Activated T-cell treated with anti-CD3 and anti-CD28 coated beads, Interleukin-2, amount 50 U/mL, for 4 hours (primary cell): ENCODE measurements at places on chromosomes 2 and 18. TPM values are rescaled to one million over a fixed set of nuclear protein-coding genes. Genes with fewer than 3 reads are reported as not detected.

- no peak for DNase-seq
Measured at GRCh38 chr2:24508878-24509277, 17.8 kb downstream of the NCOA1 start.

GRCh38 chr2:79715338-79715737, 202.5 kb downstream of the CTNNA2 start:
- no peak for DNase-seq

- no peak for DNase-seq
Measured at GRCh38 chr18:1653873-1654272, 749.2 kb downstream of the ADCYAP1 start.

DNA sequence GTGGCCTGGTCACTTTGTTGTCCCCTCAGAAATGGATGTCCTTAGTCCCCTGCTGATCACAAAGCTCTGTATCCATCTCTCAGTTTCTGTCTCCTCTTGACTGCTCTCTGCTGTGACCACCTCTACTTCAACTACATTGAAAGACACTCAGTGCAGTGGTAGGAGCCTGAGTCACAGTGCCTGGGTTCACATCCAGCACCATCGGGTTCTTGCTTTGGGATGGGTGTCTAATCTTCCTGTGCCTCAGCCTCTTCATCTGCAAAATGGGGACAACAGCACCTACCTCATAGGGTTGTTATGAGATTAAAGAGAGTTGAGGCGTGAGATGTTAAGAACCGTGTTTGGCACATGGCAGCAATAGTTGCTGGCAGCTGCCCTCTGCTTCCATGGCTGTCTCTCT, 30.6 kb downstream of the YPEL5 start:
- DNase-seq, result no peak

DNA sequence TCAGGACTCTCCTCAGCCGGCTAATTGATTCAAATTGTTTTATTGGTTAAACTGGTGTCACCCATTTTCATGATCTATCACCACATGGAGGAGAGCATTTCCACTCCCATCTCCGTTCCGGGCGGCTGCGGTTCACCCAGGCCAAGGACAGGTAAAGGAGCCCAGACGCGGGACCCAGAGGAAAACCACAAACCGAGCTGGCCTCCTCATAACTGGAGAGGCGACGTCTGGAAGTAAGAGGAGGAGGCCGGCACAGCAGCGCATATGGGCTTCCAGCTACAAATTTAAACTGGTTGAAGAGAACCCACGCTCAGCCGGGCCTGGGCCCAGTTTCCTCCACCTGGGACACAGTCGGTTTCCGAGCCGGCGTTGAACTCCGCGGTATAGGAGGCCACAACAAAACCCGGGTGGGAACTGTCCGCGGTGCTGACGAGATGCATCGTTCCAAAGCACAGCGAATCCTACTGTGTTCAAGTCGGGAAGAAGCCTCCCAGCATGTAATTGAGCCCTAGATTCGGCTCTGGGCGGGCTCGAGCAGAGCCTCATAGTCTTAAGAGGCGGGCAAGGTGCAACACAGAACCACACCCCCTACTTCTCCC, 3.0 kb upstream of the SKOR2 start:
- no peak for DNase-seq

- no peak for DNase-seq
Measured at GRCh38 chr18:21701621-21702020, 3.0 kb downstream of the ABHD3 start.

- no peak for DNase-seq
Measured at GRCh38 chr18:76490033-76490432, 5.0 kb downstream of the ZNF516 start.

DNA sequence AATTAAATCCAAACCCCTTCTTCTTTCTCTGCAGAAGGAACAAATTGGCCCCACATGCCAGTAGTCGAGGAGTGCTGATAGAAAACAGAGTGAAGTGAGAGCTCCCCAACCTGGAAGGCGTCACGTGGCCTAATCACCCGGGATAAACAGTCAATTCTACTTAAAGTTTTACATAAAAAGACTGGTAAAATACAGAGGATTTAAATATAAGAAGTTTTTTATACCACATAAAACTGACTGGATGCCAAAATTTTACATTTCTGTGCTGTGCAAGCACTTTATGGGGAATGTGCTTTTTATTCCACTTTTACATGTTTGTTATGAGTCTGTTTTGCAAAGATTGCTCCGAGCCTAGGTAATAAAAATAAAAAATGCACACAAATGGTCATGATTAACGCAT, 1586.8 kb upstream of the ACVR2A start:
- no peak for DNase-seq

DNA sequence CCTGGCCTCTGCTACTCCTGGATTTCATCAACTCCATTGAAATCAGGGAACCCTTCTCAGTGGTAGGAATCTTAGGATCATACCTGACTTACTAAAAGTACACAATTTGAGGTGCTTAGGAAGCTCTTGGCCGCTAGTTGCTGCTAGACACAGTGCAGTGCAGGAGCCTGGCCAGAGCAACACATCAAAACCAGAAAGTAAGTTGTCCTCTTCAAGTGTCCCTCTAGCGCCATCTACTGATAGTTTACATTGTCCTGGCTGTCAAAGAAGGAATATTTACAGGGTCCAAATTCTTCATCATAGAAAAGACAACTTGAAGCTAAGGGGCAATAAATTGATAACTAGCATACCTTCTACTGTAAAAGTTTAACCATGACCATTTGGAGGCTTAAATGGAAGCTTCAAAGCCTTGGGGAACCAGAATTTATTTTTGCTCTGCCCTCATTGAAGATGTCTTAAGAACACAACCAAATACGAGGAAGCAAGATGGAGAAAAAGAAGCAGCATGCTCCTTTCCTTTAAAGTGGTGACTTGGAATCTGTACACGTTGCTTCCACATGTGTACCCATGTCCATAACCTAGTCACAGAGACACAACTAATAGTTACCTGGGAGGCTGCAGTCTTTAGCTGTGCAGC, 889.1 kb upstream of the GCFC2 start:
- DNase-seq, result no peak

GRCh38 chr2:186653511-186653910, 40.3 kb upstream of the FAM171B start:
- no peak for DNase-seq

DNA sequence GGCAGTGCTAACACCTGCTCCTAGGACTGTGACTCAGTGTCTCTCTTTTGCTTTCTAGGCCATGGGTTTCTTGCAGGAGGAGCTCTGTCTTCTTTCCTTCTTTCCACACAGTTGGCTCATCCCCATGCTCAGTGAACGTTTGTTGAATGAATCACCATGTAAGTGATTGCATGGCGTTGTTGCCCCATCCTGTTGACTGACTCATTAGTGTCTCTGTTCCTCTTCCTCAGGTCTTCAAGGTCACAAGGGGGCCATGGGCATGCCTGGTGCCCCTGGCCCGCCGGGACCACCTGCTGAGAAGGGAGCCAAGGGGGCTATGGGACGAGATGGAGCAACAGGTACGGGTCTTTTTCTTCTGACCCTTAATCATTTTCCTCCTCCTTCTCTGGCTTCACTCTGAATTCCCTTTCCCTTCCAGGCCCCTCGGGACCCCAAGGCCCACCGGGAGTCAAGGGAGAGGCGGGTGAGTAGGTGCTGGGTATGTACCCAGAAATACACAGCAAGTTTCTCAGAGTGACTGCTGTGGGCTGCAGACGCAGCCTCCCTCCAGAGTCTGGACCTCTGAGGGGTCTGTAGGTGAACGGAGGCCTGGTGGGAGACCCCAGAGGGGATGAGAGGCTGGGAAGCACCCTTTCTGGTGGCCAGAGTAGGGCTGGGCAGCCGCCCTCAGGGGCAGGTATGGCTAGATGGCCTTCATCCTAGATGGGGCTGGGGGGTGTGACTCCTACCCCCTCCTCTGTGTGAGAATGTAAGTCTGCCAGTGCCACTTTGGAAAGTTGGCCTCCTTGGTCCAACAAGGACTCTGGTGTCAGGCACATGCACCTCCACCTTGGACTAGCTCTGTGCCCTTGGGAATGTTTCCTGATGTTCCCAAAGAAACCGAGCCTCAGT, 32.4 kb downstream of the MARCO start:
- no peak for DNase-seq

DNA sequence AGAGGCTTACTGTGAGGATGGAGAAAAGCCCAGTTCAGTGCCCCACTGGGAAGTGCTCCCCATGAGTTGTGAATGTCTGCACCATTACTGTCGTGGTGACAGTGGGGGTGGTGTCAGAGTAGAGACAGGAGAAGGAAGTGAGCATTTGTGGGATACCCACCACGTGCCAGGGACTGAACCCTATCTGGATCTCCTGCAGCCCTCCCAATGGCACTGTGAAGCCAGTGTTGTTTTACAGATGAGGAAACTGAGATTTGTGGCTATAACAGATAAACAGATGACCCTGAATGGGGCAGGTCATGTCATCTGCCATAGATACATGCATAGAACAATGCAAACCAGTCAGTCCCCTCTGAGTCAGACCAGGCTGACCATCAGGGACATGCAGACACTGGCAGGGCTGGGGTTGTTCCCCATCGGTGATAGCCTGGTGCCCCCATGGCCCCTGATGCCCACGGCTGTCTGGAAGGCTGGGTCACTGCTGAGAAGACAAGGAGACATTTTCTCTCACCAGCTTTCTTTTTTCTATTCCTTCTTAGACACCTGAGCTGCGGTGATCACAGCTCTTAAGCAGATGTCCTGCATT, 60.8 kb downstream of the EMILIN2 start:
- no peak for DNase-seq

DNA sequence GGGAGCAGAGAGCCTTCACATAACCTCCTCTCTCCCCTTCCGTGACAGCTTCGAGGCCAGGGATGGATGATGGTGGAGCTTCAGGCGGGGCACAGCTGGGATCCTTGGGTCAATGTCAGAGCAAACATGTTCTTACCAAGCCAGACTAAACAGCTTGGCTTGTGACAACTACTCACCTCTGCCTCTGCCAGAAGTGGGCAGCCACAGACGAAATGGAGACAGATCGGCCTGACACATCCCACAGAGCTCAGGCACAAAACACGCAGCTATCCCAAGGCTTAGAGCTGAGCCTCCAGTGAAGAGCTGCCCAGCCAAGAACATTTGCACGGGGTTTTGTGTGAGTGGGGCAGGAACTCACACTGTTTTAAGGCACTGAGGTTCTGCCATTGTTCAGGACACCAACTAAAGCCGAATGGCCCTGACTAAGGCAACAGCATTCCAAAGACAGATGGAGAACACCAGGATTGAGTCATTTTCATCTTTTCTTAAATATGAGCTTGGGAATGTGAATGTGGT, 12.8 kb downstream of the PXDN start:
- no peak for DNase-seq

The KIAA2012 gene
- not detected for total RNA-seq

The CFC1 gene
- 0.18 TPM for total RNA-seq

The MDH1B gene
- 0.53 TPM for total RNA-seq

The FBLN7 gene
- total RNA-seq, result 24.3 TPM

The SNRNP27 gene
- 57.4 TPM for total RNA-seq
